Eye (tissue), 1 donor: ENCODE measurements at places on chromosomes 7 and 10.

- DNase-seq, result peak; percentile 82
These were observed 49.7 kb downstream of the CPEB3 start for GRCh38 chr10:92241158-92241500.

DNA sequence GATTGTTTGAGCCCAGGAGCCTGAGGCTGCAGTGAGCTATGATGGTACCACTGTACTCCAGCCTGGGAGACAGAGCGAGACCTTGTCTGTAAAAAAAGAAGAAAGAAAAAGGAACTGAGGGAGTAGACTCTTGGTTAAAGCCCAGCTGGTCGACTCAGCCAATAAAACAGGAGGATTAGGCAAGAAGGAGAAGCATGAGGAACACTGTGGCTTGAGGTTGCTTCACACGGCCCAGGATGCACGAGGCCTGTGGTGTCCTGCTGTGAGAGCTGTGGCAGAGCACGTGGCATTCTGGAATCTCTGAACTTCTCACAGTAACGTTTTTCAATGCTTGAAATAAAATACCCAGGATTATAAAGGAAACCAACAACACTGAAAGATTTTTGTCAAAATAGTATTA, 93.3 kb downstream of the CUL2 start:
- no peak for DNase-seq

DNA sequence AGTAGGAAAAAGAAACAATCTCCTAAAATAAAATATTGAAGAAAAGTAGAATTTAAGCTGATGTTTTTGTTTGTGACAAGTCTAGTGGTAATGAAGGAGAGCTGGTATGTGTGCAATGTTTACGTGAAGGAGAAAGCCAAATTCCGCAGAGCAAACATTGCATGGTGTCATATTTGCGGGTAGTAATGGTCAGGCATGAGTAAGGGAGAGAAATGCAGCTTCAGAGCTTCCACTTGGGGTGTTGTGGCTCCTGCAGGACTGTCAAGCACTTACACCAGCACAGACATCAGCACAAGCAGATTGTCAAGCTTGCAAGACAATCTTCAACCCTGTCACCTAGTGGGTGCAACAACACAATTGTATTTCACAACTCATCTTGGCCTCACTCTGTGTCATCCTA, 136.5 kb upstream of the ETV1 start:
- no peak for DNase-seq

GRCh38 chr10:9357471-9357870, 1303.0 kb downstream of the GATA3 start:
- DNase-seq, result peak; percentile 33

GRCh38 chr7:28708033-28708951, 249.8 kb downstream of the TRIL start:
- peak; percentile 80 for DNase-seq

DNA sequence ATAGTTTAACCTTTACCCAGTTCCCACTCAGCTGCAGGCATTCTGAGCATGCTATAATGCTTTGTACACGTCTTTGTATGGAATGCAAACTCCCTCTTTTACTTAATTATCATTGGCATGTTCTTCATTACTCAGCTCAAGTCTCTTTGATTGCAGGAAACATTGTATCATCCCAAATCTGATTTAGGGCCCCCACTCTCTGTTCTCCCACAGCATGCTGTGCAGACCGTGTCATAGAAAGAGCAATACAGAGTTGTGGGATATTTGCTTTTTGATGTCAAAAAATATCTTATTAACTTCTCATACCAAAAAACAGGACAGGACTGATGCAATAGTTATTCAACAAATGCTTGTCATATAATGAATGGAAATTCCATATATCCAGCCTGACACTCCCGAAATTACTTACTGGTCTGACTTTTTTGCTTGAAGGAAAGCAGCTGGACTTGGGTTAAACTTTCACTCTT, 1081.5 kb upstream of the C7orf33 start:
- peak; percentile 22 for DNase-seq

GRCh38 chr7:127487381-127487780, 94.9 kb upstream of the ZNF800 start:
- DNase-seq, result no peak

DNA sequence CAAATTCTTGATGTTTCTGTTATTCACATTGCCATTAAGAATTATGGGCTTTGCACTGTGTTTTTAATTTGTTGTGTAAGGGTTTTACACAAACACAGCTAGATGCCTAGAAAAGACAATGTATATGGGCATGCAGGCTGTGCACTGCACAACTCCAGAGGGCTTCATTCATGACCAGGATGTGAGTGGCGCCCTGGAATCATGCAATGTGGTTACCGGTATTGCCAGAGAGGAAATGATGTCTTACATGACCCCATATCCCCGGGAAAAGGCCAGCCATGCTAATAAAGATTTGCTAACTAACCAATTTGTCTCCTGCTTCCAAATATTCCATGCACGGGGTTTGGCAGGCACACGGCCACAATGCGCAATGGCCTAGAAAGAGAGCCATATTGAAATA, 16.9 kb downstream of the KCNMA1 start:
- DNase-seq, result no peak

GRCh38 chr7:33716581-33717477, 188.5 kb upstream of the BMPER start:
- DNase-seq, result peak; percentile 82

DNA sequence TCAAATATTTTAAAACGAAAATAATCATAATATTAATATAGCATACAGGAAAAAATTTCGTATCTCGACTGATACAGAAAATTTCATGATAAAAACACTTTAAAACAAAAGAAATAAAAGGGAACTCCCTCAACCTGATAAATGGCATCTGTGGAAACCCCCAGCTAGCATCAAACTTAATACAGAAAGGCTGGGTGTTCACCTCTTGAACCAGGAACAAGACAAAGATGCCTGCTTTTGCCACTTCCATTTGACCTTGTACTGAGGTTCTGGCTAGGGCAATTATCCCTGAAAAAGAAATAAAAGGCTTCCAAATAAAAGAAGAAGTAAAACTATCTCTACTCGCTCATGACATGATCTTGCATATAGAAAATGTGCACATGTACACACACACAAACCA, 2.5 kb upstream of the ALOX5 start:
- no peak for DNase-seq

DNA sequence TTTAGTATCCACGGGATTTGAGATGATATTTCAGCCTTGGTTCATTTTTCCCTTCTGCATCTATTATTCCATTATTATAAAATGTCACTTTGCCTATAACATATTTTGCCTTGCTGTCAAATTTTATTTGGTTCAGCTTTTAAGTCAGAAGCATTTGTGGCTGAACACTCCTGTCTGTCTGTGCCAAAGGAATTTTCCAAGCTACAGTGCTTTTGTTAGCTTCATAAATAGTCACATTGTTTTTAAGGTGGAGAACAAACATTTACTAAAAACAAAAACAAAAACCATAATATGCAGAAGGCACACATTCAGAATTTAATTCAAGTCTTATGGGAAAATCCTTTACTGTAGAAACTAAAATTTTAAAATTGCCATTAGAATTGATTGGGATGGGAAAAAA, 33.8 kb upstream of the ELMO1 start:
- no peak for DNase-seq

DNA sequence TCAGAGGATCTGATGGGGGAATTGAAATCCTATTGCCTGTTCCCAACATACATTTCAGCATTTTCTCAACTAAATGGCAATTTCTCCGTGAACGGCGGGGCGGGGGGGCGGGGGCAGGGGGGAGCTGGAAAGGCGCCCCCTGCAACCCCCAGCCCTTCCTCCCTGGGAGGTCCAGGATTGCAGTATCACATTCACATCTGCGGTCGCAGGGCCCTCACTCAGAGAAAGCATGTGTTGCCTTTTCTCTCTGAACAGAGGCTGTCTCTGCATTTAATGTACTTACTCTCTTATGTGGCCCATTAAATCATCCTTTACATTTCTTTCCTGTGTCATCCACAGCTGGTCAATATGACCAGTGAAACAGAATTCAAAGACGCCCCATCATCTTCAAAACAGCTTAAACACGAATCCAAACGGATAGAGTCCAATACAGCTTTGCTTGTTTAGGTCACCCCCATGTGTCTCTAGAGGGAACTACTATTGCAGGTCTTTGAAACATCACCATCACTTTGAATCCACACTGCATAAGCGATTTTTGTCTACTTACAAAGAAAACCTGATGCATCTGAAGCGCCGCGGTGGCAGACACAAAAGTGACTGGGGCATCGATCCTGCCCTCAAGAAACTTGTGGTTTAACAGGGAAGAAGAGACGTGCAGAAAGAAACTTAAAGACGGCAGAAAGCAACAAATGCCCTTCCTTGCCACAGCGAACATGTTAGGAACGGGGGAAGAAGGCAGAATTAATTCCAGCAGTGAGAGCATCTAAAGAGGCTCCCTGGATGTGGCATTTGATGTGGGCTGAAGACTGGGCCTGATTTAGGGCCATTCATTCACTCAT, 17.0 kb upstream of the ECHDC3 start:
- peak; percentile 69 for DNase-seq

DNA sequence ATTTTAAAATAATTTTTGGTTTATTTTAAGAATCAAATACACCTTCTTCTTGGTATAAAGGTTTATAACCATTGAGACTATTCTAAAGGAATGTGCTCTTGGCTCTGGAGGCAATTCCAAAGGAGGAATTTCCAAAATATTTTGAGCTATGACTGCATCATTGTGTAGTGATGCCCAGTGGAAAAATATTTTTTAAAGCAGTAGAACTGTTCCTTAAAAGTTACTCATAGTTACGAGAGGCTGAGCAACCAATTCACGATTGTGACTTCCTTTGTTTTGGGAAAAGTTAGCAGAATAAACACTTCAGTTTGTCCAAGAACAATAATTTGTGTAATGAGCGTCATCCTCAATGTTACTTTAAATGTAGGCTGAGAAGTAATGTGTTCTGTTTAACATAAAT, 233.6 kb downstream of the BAMBI start:
- DNase-seq, result peak; percentile 40

GRCh38 chr10:45461034-45461433, 87.0 kb downstream of the ALOX5 start:
- DNase-seq, result no peak

DNA sequence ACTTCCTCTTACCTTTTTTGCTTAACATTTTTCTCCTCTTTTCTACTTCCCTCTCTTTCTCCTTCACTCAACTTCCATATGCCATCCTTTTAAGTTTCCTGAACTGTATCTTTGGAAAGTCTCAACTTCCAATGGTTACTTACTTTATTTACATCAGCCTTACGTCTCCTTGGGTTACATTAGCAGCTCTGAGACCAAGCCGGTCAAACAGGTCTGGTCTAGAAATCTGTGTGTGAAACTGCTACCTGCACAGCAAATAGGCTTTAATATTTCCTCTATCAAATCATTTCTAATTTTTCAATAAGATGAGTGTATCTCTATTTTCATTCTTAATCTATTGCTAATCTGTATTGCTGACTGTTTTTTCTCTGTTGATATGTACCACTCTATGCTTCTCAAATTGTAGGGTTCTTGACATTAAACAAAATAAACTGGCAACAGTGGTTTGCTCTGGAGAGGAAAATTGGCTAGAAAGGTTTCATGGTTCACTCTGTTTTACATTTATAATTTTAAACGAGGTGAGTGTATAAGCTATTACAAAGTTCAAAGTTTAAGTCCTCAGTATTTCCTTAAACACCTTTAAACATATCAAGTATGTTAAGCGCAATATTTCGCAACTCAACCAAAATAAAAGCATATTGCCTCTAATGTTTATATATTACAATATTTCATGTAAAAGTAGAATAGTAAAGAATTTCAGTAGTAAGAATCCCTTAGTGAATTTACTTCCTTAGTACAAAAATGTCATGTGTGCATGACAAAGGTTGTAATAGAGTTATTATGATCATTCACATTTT, 3.6 kb upstream of the SEMA3C start:
- DNase-seq, result no peak

GRCh38 chr7:15561835-15562234, at the start of gene AGMO:
TSS of gene AGMO (minus strand) at chr7:15562015.
- DNase-seq, result no peak

DNA sequence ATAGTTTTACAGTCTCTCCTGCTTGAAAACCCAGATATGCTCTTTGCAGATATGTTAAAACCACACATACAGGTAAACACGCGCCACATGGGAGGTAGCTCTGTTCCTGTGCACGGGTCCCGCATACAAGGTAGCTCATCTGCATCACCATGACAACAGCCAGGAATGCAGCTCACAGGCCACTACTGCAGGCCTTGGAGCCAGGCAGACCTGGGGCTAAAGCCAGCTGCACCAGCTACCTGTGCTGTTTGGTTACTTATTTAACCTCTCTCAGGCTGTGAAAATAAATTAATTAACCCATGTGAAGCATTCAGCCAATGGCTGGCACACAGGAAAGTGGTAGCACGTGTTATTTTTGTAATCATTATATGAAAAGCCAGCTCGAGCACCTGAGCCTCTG, 428.3 kb downstream of the TNS3 start:
- peak; percentile 6 for DNase-seq

DNA sequence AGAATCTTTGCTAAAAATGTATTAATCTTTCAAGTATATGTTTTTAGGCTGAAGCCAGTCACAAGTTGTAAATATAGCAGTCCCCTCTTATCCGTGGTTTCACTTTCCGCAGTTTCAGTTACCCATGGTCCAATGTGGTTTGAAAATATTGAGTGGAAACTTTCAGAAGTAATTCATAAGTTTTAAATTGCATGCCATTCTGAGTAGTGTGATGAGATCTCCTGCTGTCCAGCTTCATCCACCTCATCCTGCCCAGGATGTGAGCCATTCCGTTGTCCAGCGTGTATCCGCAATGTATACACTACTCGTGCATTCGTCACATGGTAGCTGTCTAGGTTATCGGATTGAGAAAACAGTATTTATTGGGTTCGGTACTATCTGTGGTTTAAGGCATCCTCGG, 12.2 kb downstream of the PDCD4 start:
- no peak for DNase-seq

DNA sequence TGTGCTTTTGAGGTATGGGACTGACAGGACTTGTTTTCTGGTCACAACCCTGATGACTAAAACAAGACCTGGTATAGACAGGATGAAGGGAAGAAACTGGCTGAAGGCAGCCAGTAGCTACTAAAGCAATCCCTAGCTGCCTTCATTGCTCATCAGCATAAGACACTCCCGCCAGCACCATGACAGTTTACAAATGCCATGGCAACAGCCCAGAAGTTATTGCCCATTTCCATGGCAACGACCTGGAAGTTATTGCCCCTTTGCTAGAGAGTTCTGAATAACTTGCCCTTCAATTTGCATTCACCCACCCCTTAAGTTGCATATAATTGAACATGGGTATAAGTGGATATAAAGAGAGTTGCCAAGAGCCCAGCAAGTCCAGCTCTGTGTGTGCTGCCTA, 169.6 kb upstream of the FAM171A1 start:
- no peak for DNase-seq

DNA sequence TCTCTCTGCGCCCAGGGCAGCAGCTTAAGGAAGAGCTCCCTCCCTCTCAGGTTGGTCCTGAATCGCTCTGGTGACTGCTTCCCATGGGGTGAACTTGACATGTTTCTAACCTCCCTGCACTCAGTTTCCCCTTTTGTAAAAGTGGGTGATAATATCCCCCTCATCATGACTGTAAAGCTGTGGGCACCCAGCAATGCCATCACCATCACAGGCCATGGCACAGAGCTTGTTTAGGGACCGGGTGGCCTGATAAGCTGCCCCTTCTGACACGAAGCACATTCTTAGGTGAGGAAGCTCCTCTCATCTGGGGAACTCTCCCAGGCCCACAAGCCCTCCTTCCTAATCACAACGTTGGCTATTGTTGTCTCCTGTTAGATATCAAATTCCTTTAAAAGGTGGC, 972.8 kb upstream of the ZNF722 start:
- no peak for DNase-seq
